Right atrium auricular region (tissue), 2 donors: ENCODE measurements at places on chromosomes 16 and 17. TPM values are rescaled to one million over a fixed set of nuclear protein-coding genes. Genes with fewer than 3 reads are reported as not detected.

GRCh38 chr16:4780235-4780634, 7.9 kb downstream of the SEPTIN12 start:
- DNase-seq = no peak

GRCh38 chr17:51263006-51263405, 2.7 kb downstream of the UTP18 start:
- DNase-seq = no peak

DNA sequence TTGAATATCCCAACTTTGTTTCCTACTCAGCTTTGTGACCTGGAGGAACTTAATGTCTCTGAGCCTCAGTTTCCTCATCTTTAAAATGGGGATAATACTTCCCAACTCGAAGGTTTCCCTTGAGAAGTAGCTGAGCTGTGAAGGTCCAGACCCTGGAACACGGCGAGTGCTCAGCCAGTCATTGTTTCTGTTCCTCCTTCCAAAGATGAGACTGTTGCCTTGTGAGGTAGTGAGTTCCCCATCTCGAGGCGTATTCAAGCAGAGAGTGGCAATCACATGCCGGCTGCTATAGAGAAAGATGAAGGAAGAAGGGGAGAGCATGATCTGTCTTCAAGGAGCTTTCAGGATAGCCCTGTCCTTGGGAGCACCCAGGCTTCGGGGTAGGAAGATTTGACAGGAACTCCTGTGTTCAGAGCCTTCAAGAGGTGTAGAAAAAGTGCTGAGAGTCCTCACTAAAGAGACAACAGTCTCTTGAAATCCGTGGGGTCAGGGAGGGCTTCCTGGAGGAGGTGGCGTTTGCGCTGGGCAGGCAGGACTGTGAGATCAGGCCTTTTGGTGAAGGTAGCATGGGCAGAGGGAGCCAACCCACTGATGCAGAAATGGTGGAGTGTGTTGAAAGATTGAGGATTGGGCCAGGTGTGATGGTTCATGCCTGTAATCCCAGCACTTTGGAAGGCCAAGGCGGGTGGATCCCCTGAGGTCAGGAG, 27.2 kb downstream of the SPNS2 start:
- no peak for DNase-seq

DNA sequence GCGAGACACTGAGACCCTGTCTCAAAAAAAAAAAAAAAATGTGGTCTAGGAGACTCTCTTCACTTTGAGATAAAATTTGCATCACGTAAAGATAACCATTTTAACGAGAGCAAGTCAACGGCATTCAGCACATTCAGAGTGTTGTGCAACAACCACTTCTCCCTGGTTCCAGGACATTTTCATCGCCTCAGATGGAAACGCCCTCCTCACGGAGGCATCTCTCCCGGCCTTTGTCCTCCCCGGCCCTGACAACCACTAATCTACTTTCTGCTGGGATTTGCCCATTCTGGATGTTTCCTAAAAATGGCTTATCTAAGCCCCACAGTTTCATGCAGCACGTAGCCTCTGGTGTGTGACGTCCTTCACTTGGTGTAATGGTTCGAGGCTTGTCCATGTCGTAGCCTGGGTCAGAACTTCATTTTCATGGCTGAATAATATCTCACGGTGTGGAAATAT, 6.4 kb upstream of the NPRL3 start:
- no peak for DNase-seq

The GDPD3 gene
- total RNA-seq = not detected

DNA sequence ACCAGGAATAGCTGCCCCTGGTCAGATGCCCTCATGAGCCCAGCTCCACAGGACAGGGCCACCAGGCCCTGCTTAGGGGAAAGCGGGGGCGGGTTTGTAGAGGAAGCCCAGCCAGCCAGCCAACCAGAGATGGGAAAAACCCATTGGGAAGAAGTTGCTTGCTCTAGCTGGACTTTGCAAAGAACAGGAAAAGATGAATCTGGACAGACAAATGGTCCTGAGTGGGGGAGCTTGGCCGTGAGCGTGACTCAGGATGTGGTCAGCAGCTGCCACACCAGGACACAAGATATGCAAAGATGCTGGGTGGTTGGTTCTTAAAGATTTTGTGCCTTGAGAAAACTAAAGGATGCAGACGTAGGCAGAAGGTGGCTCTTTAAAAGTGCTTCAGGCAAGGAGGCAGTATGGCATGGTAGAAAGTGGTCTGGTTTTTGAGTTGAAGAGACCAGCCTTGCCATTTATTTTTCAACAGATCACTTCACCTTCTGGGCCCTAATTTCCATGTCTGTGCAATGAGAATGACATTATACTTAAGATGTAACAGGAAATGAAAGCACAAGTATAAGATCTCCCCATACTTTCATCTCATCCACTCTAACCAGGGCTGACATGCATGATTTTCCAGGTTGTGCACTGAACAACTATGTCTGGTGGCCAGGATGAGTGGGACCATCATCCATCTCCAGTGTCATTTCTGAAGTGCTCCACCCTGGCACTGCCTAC, 27.8 kb upstream of the HEATR6 start:
- no peak for DNase-seq

The ATP2C2 gene
- total RNA-seq = not detected

DNA sequence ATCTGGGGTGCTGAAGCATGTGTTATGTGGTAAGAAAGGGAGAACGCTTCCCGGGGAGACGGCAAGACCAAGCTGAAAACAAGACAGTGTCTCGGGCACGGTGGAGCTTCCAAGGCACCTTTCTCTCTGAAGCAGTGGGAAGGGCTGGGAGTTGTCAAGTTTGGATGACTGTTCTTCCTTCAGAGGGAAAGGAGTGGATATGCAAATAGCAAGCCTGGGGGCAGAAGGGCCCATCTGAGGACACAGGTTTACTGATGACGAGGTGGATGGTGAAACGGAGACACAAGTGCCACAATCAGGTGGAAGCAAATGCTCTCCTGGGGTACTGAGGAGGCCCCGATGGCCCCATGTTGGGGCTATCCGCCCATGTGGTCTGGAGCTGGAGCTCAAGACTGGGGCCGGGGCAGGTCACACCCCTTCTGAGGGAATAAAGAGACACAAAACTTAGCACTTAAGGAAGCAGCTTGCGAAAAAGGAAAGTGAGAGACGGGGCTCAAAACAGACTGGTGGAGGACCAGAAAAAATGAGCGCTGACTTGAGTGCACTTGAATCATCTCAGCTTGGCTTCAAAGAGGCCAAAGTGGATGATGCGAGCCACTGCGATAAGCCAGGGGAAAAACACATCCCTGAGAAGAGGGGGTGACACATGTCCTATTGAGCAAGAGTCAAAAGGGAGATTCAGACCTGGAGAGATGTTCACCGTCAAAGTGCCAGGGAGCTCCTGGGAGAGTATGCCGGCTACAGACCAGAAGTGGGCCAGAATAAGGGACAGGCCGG, 34.8 kb upstream of the MTSS2 start:
- DNase-seq = no peak

The NPIPA3 gene
- total RNA-seq = not detected

- DNase-seq = no peak
Measured at GRCh38 chr16:177981-178667, 1.6 kb downstream of the HBA1 start.

GRCh38 chr16:78738557-78738956, 639.1 kb downstream of the WWOX start:
- DNase-seq = no peak

The CNTD1 gene
- 0.16 TPM for total RNA-seq

- no peak for DNase-seq
Measured at GRCh38 chr16:52070341-52071057, 476.4 kb downstream of the TOX3 start.

The CA5A gene
- total RNA-seq = not detected

GRCh38 chr17:77746393-77746792, 212.1 kb upstream of the TNRC6C start:
- DNase-seq = no peak

The FOXN1 gene
- not detected for total RNA-seq

The TRPV3 gene
- total RNA-seq = 0.51 TPM

GRCh38 chr16:30961384-30961783, 3.8 kb downstream of the SETD1A start:
- no peak for DNase-seq

- no peak for DNase-seq
Measured at GRCh38 chr17:50023520-50023919, 28.5 kb upstream of the DLX3 start.

The WNT3 gene
- total RNA-seq = 0.44 TPM

The SLC16A5 gene
- total RNA-seq = 16.5 TPM

DNA sequence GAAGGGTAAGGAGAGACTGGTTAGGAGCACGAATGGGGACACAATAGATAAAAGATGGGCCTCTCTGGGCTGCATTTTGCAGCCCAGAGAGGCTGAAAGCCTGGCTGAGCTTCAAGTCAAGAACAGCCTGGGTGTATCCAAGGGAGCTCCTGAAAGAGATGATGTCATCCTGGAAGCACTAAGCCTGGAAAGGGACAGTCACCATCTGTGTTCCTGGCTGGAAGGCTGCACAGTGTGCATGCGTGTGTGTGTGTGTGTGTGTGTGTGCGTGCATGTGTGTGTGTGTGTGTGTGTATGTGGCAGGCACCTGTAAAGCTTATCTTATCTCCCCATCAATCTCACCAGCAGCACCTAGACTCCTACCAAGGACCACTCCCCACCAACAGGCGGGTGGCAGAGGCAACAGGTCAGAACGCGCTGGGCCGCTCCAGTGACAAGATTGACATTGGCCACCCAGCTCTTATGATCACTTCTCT, 44.1 kb downstream of the COG7 start:
- DNase-seq = no peak

The PLEKHM1 gene
- total RNA-seq = 46.1 TPM

GRCh38 chr17:40514013-40514875, 12.8 kb upstream of the TNS4 start:
- no peak for DNase-seq

GRCh38 chr17:35804658-35805192, 4.6 kb upstream of the TAF15 start:
- DNase-seq = no peak

The SLFN13 gene
- 1.3 TPM for total RNA-seq
